ENCODE measurements at places on chromosomes 16 and 17. TPM values are rescaled to one million over a fixed set of nuclear protein-coding genes. Genes with fewer than 3 reads are reported as not detected.
A peak's percentile ranks its signal among the peaks of the same experiment; 100 is the strongest.

Gene SDR42E1
- 3.9 TPM for total RNA-seq

GRCh38 chr17:63933598-63933997 is 1.5 kb upstream of the CD79B start:
- DNase-seq: no peak

GRCh38 chr16:89860747-89861304 is 12.6 kb upstream of the TCF25 start:
- DNase-seq: peak; percentile 75

GRCh38 chr17:47267354-47267828 is 13.8 kb downstream of the ITGB3 start:
- no peak for DNase-seq

DNA sequence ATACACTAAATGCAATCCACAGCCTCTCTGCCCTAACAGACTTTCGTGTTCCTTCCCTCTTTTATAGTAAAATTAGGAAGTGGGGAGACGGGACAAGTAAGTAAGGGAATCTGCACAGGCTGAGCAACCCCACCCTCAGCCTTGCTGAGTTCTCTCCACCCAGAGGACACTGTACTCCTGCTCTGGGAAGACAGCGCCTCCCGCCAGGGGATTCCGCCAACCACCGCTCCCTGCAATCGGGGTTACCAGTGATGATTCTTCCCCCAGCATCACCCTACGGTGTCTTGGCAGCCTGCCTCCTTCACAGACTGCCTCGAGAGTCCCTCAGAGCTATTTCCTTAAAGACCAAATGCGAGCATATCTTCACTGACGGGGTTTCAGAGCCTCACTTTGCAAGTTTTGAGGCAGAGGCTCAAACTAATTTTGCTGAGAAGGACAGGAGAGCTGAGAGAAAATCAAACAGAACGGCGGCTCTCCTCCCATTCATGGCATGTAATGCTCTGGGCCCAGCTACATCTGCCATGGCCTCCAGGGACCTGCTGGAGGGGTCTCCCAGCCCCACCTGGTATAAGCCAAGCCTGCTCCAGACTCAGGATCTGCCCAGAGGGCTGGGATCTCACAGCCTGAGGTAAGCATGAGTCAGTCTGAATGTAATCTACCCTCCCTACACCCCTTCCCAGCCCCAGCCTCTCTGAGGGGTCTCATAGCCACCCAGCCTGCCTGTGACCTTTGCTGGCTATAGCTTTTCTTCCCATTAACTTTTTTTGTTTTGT is 22.7 kb upstream of the ASGR2 start:
- DNase-seq: no peak

Gene AIPL1
- total RNA-seq: not detected

Gene NTN1
- 0.60 TPM for total RNA-seq

Gene TSNAXIP1
- total RNA-seq: 0.51 TPM

- no peak for DNase-seq
Measured at GRCh38 chr17:77214743-77215142, 74.0 kb downstream of the SEC14L1 start.

DNA sequence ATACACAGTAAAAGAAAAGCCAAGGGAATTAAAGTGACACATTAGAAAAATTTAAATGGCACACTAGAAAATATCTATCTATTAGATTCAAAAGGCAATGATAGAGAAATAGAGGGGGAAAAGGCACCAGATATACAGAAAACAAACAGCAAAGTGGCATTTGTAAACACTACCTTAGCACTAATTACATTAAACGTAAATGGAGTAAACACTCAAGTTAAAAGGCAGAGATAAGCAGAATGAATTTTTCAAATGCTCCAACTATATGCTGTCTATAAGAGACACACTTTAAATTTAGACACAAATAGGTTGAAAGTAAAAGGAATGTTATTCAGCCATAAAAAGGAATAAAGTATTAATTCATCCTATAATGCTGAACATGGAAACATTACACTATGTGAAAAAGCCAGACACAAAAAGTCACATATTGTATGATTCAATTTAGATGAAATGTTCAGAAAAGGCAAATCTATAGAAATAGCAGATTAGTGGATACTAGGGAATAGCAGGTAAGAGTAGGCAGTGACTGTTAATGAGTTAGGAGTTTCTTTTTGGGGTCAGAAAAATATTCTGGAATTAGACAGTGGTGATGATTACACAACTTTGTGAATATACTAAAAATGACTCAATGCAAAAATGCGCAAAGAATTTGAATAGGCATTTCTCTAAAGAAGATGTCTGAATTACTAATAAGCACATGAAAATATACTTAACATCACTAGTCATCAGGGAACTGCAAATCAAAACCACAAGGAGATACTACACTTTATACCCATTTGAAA is 92.4 kb downstream of the BRIP1 start:
- no peak for DNase-seq

DNA sequence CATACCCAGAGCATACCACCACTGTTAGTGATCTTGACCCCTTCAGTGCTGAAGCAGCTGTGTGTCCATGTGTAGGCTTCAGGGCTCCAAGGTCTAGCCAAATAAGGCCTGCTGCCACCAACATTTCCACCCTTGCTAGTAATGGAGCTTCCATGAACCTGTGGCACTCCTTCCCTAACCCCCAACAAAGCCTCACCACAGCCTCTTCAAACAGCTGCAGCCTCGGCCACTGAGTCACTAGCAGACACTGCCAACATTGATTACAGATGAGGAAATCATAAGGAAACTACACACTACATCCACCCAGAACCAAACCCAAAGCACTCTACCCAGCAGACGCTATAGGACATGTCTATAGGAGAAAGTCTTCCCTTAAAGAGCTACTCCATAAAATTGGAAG is 610.7 kb downstream of the KCNJ2 start:
- no peak for DNase-seq

- DNase-seq: no peak
Measured at GRCh38 chr16:84592718-84593117, 25.2 kb downstream of the COTL1 start.

DNA sequence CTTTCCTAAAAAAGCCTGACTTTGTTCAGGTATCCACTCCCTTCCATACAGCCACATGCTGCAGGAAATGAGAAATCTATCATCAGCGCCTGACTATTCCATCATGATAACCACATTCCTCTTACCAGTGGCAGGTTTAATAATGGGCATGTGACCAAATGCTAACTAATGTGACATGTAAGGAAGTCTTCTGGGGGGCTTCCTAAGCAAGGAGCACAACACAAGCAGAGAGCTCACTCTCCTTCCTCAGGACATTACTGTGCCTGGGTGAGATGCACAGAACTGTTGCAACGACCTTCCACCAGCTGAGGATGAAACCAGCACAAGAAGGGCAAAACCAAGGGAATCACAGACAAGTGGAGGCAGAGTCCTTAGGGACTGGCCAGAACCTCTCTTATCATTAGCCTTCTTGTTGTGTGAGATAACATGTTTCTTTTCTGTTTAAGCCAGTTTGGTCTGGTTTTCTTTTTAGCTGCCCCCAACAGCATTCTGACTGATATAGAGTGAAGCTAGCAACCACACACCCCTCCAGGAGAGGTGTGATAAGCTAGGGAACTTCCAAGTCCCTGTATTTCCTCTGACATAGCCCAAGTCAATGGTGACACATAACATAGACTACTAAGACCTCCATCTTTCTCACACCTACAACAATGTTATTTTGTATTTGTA is 16.9 kb downstream of the MYO1D start:
- DNase-seq: no peak

DNA sequence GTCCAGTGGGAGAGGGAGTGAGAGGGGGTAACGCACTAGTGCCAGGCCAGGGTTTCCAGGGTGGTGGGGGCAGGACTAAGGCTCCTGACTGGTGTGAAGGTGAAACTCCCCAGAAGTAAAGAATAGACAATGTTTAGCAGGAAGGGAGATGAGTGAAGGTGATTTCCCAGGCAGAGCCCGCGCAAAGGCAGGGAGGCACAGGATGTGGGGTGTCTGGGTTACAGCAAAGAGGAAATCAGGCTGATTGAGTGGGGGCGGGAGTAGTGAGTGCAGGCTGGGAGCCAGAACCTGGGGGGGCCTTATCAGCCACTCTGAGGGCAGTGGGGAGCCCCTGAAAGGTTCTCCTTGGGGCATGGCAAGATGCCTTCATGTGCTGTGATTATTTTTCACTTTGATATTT is 167.5 kb downstream of the UTP18 start:
- peak; percentile 60 for DNase-seq

Gene ASPSCR1
- 33.8 TPM for total RNA-seq

DNA sequence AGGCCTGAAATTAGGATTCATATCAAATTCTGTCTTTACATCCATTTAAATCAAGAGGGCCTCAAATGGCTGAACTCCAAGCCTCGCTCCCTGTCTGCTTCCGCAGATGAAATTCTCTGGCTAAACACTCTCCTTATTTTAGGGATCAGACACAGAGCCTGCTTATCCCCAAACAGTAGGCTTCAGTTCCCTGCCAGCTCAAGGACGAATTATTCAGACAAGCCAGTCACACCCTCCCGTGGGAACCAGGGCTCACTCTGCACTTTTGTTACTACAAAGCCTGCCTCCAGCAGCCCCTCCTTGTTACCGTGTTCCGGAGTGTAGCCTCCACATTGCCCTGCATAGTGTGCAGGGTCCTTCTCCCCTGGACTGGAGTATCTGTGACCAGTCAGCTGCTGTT is 46.6 kb upstream of the LCMT1 start:
- DNase-seq: no peak

DNA sequence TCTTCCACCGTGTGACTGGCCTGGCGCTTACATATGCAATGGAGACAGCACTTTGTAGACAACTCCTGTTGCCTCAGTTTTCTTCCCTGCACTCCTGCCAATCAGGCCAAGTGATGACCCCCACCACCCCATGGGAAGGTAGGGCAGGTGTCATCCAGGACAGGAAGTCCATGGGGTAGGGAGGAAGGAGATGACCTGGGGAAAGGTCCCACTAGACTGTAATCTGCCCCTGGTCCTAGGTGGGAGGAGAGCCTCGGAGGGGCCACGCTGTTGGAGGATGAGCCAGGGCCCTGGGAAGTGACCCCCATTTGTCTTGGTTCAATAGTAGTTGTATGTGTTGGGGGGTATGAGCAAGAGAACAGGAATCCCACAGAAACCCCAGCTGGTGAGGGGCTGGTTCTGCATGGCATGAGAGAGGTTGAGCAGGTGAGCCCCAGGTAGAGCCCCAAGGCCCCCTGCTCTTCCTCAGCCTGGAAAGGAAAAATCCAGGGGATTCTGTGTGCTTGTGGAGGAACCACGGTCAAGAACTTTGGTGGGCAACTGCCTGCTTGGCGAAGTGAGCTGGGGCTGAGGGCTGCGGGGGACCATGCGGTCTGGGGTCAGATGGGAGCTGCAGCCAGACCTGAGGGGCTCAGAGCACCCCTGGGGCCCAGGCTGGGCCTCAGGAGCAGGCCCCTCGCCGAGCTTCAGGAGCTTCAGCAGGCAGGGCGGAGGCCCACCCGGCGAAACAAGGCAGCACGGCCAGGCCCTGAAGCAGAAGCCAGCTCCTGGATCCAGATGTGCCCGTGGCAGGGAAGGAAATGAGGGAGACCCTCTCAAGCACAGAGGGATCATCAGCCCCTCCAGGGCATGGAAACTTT is 50.7 kb downstream of the NT5M start:
- no peak for DNase-seq

- DNase-seq: no peak
Measured at GRCh38 chr16:89730610-89731234, 9.4 kb downstream of the ZNF276 start.

Gene SLX4
- total RNA-seq: 12.2 TPM

Gene MLKL
- total RNA-seq: 25.6 TPM

Gene MC1R
- total RNA-seq: 5.8 TPM

DNA sequence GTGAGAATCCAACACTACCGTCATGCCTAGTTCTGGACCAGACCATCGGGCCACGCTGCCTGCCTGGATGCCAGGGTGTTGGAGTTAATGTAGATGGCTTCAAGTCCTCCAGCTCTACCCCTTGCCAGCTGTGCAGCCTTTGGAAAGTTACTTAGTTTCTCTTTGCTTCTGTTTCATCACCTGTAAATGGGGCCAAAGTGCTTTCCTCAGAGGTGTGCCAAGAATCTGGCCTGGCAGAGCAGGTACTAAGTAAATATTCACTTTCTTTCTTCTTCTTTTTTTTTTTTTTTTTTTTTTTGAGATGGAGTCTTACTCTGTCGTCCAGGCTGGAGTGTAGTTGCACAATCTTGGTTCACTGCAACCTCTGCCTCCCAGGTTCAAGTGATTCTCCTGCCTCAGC is 159.5 kb upstream of the RPL38 start:
- DNase-seq: no peak

- DNase-seq: no peak
Measured at GRCh38 chr16:21654466-21654865, 2.1 kb upstream of the IGSF6 start.

DNA sequence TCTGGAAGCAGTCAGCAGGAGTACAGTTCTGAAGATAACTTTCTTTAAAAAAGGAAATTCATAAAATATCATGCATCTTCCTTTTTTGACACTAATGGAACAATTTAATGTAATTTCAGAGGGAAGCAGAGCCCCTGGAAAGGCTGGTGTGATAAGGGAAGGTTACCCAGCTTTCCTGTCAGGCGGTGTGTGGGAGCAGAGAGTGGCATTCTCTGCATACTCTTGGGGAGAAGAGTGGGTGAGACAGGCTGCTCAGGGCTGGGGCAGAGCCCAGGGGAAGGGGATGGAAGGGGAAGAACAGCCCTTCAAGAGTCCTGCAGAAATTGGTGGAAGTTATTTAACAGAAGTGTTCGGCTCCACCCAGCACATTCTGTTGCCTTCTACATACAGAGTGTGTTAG is 84.7 kb downstream of the PRKCB start:
- DNase-seq: no peak

- no peak for DNase-seq
Measured at GRCh38 chr17:78821961-78822360, 18.7 kb downstream of the USP36 start.

DNA sequence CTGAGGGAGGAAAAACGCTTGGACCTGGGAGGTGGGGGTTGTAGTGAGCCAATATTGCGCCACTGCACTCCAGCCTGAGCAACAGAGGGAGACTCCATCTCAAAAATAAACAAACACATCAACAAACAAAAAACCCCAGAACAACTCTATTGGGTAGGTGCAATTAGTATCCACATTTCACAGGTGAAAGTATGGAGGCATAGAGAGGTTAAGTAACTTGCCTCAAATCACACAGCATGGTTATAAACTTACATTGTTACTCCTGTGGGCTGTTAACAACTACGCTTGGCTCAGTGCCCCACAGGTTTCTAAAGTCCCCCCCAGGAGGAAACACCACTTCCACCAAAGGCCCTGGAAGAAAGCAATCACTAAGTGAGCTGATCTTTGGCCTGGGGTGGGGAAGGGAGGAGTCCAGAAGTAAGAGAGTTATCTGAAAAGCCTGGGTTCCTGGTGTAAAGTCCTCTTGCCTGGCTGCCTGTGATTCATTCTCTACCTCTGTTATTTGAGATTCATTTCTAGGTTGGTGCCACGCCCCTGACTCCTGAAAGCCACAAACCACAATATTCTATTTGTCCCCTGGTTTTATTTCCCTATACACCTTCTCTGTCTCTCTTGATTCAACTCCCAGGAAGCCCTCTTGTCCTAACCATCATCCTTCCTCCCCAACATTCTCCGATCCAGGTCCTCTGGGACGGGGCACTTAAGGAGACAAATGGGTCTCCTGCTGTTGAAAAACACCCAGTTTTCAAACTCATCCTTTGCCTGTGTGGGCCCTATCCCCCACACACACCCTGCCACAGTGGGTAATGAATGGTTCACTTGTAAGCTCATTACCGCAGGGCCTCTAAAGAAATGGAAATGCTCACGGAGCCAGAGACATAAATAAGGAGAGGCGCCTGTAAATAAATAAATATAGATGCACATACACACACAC is 195.4 kb downstream of the XYLT1 start:
- peak; percentile 9 for DNase-seq

Data from activated T-helper 2 cell treated with anti-CD3 and anti-CD28 coated beads, Interferon-gamma antibody, Interleukin-2, Interleukin-4, amounts not matched to agents 10 μg/mL and 5 μg/mL and 100 μg/mL, durations not matched to agents 14 hours and 24 hours and 36 hours (primary cell).